Activated naive CD4-positive, alpha-beta T cell treated with anti-CD3 and anti-CD28 coated beads for 36 hours (primary cell): ENCODE measurements at places on chromosomes 1 and 21. TPM values are rescaled to one million over a fixed set of nuclear protein-coding genes. Genes with fewer than 3 reads are reported as not detected.

- peaks cover 4% of the 10 kb centered on the region for H3K27me3 ChIP-seq
- no peak overlapping the region for H3K4me3 ChIP-seq
Measured at GRCh38 chr1:87392248-87393192, 63.8 kb downstream of the LMO4 start.

DNA sequence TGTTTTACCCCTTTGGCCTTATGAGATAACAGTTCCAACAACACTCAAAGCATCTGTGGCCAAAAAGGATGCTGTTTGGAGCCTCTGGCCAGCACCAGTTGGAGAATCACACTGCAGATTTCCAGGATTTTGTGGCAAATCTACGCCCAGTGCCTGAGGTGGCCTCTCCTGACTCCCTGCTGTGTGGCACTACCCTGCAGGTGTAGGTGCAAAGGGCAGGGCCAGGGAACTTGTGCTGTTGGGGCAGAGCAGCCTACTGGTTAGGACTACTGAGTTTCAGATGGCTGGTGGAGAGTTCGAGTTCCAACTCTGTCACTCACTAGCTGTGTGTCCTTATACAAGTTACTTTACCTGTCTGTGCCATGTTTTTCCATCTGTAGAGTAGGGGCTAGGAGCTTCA, 170.5 kb downstream of the PTPRU start:
- no peak overlapping the region for H3K4me3 ChIP-seq
- DNase-seq: no peak
- peaks cover 12% of the 10 kb centered on the region for H3K27me3 ChIP-seq
- H3K4me1 ChIP-seq: no peaks in the 10 kb centered on the region
- no peak overlapping the region for H3K27ac ChIP-seq
- H3K36me3 ChIP-seq: peaks cover 1% of the 10 kb centered on the region

DNA sequence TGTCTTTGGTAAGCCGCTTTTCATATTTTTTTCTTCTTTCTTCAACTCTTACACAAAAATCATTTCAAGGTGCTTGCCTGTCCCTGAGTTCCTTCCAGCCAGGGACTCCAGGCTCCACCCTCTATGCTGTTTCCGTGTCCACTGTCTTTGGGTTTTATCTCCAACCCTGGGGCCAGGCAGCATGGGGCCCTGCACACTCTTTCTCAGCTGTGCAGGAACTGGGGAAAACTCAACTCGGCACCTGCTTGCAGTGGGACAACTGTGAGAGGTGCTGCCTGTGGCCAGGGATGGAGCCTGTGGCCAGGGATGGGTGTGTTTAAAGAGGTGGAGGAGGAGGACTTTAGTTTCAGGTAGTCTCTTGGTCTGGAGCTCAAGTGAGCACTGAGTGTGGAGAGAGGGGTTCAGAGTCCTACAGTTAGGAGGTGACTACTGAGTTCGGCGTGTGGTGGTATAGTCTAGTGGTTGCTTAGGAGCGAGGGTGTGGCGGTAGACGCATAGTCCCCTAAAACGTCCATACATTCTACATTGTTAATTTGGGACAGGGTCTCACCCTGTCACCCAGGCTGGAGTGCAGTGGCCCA, 13.4 kb downstream of the TNFRSF8 start:
- no peak for DNase-seq
- no peak overlapping the region for H3K4me3 ChIP-seq
- H3K27ac ChIP-seq: no peak overlapping the region
- H3K36me3 ChIP-seq: peaks cover 4% of the 10 kb centered on the region
- H3K4me1 ChIP-seq: peaks cover 10% of the 10 kb centered on the region

DNA sequence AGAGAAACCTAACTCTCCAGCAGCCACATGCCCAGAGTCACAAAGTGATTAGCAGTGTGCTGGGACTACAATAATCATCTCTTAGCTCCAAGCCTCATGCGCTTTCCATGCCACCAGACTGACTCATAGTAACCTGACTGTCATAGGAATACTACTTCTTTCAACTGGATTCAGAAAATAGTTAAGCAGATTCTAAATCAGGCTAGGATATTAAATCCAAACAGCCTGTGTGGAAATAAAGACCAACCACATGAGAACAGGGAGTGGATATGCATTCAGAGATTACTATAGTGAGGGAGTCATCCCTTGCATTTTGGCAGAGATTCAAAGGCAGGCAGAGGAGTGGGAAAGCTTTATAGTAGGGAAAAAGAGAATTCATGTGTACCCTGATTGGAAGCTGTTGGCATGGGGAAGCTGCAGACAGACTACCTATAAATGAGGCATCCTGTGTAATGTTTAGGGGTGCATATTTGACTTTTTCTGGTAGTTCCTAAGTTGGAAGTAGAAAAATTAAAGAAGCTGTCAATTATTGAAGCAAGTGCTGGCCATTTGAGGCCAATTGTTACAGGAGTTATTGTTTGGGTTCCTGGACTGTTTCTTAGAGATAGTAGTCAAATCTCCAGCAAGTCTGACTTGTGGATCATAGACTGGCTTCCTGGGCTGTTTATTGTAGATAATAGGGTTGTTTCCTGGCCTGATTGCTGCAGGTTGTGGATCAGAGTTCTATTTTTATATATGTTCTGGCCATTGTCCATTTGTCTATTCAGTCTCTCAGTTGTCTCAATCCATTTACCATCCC, 31.7 kb upstream of the DNAH14 start:
- no peaks in the 10 kb centered on the region for H3K36me3 ChIP-seq
- no peak overlapping the region for H3K27ac ChIP-seq

- H3K4me3 ChIP-seq: peak overlapping the region; percentile 8
- H3K27ac ChIP-seq: peak overlapping the region; percentile 66
- H3K27me3 ChIP-seq: no peaks in the 10 kb centered on the region
- DNase-seq: peak; percentile 20
- peaks cover 74% of the 10 kb centered on the region for H3K4me1 ChIP-seq
Measured at GRCh38 chr1:172674831-172675613, 16.1 kb downstream of the FASLG start.

SDC3 gene
- total RNA-seq: 0.19 TPM

C21orf58 gene
- total RNA-seq: 24.2 TPM

DNA sequence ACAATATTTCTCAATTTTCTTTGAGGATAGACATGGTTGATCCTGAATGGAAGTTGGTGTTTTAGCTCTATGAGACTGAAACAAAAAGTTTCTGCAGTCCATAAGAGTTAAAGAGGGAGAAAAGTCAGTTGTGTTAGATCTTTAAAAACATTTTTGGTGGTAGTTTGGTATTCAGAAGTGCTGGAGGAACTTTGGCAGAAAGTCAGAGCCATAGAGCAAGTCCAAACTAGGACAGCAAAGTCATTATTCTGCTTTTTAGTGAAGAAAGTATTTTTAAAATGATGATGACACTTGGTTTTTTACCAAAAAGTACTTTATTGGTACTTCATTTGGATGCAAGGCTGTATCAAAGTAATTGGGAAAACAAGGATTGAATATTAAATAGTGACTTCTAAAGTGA, 41.8 kb downstream of the FNBP1L start:
- H3K36me3 ChIP-seq: no peaks in the 10 kb centered on the region
- peaks cover 4% of the 10 kb centered on the region for H3K27me3 ChIP-seq
- no peak overlapping the region for H3K27ac ChIP-seq

BNIPL gene
- 1.3 TPM for total RNA-seq

TMEM240 gene
- not detected for total RNA-seq

CD244 gene
- total RNA-seq: 0.15 TPM

PTPRF gene
- total RNA-seq: 1.0 TPM

HMCN1 gene
- 0.12 TPM for total RNA-seq

DNA sequence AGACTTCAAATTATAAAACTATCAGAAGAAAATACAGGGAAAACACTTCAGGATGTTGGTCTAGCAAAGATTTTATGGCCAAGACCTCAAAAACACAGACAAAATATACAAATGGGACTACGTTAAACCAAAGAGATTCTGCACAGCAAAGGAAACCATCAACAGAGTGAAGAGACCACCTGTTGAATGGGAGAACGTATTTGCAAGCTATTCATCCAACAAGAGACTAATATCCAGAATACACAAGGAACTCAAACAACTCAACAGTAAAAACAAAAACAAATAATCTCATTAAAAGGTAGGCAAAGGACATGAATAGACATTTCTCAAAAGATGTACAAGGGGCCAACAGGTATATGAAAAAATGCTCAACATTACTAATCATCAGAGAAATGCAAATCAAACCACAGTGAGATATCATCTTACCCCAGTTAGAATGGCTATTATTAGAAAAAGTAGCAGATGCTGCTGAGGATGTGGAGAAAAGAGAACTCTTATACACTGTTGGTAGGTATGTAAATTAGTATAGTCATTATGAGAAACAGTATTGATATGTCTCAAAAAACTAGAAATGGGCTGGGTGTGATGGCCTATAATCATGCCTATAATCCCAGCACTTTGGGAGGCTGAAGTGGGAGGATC, 112.6 kb downstream of the LRIG2 start:
- no peaks in the 10 kb centered on the region for H3K36me3 ChIP-seq
- no peak overlapping the region for H3K4me3 ChIP-seq
- H3K4me1 ChIP-seq: peaks cover 4% of the 10 kb centered on the region
- H3K27ac ChIP-seq: no peak overlapping the region
- DNase-seq: no peak

DCST1 gene
- total RNA-seq: not detected

DNA sequence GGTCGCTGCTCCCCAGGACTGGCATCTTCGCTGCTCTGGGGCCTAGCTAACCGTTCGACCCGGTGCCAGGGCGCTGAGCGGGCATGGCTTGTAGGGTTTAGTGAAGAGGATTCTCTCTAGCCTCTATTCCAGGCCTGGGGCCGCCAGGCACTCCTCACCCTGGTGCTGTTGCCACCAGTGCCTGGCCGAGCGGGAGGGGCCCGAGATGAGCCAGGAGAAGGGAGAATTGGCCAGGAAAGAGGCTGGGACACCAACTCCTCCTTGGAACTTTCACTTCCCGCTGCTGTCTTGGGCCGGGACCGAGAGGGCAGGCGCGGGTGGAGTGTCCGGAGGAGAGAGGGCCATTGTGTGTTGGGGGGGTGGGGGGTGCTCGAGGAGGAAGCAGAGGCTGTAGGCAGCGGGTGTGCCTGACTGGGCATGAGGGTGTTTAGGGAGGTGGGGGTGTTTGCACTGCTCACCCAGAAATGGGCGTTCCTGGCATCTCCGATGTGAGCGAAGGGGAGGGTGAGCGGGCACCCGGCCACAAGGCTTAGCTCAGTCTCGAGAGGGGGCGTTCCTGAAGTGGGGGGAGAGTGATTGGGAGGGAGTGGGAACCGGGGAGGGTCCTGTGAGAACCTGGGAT, 772 bp downstream of the ADAM15 start:
- H3K4me3 ChIP-seq: peak overlapping the region; percentile 83
- peaks cover 4% of the 10 kb centered on the region for H3K36me3 ChIP-seq
- H3K27me3 ChIP-seq: no peaks in the 10 kb centered on the region
- peak; percentile 53 for DNase-seq
- peaks cover 23% of the 10 kb centered on the region for H3K4me1 ChIP-seq

FLG2 gene
- total RNA-seq: not detected

MROH9 gene
- total RNA-seq: not detected

DNA sequence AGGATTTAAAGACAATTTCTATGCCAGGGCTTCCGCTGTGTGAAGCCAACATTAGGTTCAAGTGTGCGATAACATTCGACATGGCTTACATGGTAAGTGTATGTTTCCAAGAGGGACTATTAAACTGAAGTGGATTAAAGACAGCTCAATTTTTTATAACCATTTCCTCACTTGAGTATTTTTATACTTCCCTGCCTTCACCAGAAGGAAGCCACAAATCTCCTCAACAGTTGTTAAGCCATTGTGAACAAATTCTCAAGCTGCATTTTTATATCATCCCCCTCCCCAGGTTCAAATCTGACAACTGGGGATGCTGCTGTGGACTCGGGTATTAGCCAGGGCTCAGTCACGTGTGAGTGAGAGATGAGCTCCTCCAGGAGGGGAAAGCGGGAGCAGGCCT, 116.3 kb downstream of the RHOU start:
- no peak overlapping the region for H3K27ac ChIP-seq
- H3K27me3 ChIP-seq: no peaks in the 10 kb centered on the region
- no peak overlapping the region for H3K4me3 ChIP-seq
- H3K4me1 ChIP-seq: no peaks in the 10 kb centered on the region
- DNase-seq: no peak

LMX1A gene
- total RNA-seq: not detected

GRCh38 chr1:224541072-224541790, 74.9 kb upstream of the CNIH3 start:
- peaks cover 16% of the 10 kb centered on the region for H3K4me1 ChIP-seq
- H3K27ac ChIP-seq: no peak overlapping the region
- DNase-seq: no peak
- no peaks in the 10 kb centered on the region for H3K27me3 ChIP-seq
- no peaks in the 10 kb centered on the region for H3K36me3 ChIP-seq

- peaks cover 4% of the 10 kb centered on the region for H3K4me1 ChIP-seq
- peaks cover 3% of the 10 kb centered on the region for H3K27me3 ChIP-seq
- H3K27ac ChIP-seq: no peak overlapping the region
- no peak for DNase-seq
- no peak overlapping the region for H3K4me3 ChIP-seq
- H3K36me3 ChIP-seq: no peaks in the 10 kb centered on the region
Measured at GRCh38 chr1:224052772-224053171, 61.1 kb upstream of the FBXO28 start.

ARHGEF10L gene
- total RNA-seq: not detected

DNA sequence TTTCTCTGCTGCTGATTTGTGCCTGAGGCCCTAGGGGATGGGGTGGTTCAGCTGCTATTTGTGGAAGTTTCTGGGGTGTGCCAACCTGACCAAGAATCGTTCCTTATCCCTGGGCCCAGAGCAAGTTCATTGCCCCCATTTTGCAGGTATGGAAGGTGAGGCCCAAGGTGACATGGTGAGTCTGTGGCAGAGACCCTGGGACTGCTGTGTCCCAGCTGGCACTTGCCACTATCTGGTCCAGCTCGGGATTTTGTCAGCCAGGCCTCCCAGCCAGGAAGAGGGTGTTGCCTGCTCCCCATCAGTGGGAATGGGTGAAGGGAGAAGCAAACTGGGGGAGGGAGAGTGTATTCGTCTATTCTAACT, 18.9 kb upstream of the LRP8 start:
- H3K4me3 ChIP-seq: no peak overlapping the region
- H3K36me3 ChIP-seq: no peaks in the 10 kb centered on the region
- no peaks in the 10 kb centered on the region for H3K4me1 ChIP-seq
- no peak overlapping the region for H3K27ac ChIP-seq
- no peaks in the 10 kb centered on the region for H3K27me3 ChIP-seq
- DNase-seq: no peak

DCAF6 gene
- 15.4 TPM for total RNA-seq

SPATA46 gene
- not detected for total RNA-seq

ADGRL4 gene
- total RNA-seq: not detected

GRCh38 chr1:151596166-151596953, 15.5 kb upstream of the SNX27 start:
- DNase-seq: no peak
- peaks cover 10% of the 10 kb centered on the region for H3K4me1 ChIP-seq
- no peak overlapping the region for H3K4me3 ChIP-seq

GRCh38 chr1:22527122-22527521, 36.2 kb upstream of the EPHA8 start:
- H3K36me3 ChIP-seq: peaks cover 28% of the 10 kb centered on the region
- no peaks in the 10 kb centered on the region for H3K4me1 ChIP-seq
- no peaks in the 10 kb centered on the region for H3K27me3 ChIP-seq
- no peak for DNase-seq
- no peak overlapping the region for H3K4me3 ChIP-seq

GRCh38 chr1:2240270-2241156, 12.4 kb downstream of the SKI start:
- H3K4me3 ChIP-seq: peak overlapping the region; percentile 47
- DNase-seq: peak; percentile 69
- H3K36me3 ChIP-seq: peaks cover 15% of the 10 kb centered on the region
- H3K27ac ChIP-seq: peak overlapping the region; percentile 86
- no peaks in the 10 kb centered on the region for H3K27me3 ChIP-seq
